ENCODE measurements at places on chromosomes 1 and 21.

- DNase-seq, result peak; percentile 85
Observed at GRCh38 chr1:52348704-52349300, 17.2 kb downstream of the CC2D1B start.

GRCh38 chr1:207691841-207692240, 46.9 kb downstream of the CR1L start:
- DNase-seq, result peak; percentile 43

GRCh38 chr1:229888561-229889001, 178.5 kb upstream of the GALNT2 start:
- DNase-seq, result no peak

- no peak for DNase-seq
Observed at GRCh38 chr1:210482491-210482890, 153.8 kb downstream of the HHAT start.

DNA sequence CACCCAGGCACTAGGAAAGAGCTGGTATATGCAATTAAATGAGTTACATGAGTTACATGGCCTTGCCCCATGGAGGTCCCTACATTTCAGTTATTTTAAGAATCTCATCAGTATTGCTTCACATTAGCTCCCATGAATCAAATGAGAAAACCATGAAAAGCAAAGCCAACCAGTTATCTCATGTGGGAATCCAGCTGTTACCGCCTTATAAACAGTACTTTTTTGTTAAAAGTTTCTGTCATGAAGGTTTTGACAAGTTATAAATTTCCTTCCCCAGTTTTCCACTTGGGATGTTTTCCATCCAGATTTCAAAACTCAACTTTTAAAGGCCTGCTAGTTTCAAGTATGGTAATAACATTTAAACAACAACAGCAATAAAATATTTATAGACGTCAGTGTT, 544.8 kb downstream of the NUF2 start:
- DNase-seq, result no peak

GRCh38 chr1:10614377-10615225, 139.9 kb downstream of the PEX14 start:
- DNase-seq, result no peak

- no peak for DNase-seq
Observed at GRCh38 chr1:213604477-213604876, 383.3 kb upstream of the PROX1 start.

GRCh38 chr1:38336961-38337360, 290.4 kb upstream of the POU3F1 start:
- no peak for DNase-seq

DNA sequence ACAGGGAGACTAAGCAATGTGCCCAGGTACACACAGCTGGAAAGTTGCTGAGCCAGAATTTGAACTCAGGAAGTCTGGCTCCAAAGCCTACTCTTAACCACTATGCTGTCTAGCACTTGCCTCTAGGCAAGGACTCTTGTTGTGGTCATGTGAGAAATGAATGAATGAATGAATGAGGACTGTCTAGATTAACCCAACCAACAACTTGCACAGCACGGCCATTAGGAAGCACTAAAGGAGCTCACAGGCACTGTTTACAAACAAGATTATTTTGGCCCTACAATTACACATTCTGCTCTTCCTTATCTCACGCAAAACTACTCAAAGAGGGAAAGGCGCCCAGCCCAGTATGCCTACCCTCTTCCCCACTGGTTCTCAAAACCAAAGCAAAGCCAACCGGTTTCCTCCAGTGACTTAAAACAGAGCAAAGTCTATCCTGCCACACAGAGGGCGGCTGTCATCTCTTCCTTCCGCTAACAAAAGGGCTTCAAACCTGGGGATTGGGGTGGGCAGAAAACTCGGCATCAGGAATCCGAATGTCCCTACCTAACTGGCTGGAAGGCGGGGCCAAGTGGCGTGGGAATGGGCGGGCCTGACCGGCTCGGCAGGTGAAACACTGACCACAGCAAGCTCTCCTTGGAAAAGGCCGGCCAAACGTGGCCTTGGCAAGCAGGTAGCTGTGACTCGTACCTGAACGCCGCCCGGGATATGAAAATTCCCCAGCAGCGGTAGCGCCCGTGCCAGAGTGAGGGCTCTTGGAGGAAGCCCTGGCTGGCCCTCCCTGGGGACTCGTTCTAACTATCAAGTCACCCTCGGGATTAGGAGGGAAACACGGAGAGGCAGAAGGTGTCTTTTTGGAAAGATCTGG, 948 bp downstream of the STK40 start:
- no peak for DNase-seq

DNA sequence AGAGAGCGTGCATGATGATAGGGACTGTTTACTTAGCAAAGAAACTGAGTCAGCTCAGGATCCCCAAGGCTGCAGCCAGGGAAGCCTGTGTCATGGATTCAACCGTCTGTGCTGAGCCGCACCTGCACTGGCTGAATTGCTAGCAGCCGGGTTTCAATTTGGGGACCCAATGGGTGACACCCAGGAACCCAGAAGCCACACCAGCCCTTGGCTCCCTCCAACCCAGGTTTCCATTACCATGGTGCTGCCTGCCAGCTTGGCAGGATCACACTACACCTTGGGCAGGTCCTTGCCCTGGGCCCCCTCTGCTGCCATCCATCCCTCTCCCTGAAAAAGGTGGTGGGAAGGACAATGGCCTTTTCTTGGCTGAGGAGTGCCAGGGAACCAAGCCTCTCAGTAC, 64.0 kb upstream of the CLDN14 start:
- DNase-seq, result no peak

DNA sequence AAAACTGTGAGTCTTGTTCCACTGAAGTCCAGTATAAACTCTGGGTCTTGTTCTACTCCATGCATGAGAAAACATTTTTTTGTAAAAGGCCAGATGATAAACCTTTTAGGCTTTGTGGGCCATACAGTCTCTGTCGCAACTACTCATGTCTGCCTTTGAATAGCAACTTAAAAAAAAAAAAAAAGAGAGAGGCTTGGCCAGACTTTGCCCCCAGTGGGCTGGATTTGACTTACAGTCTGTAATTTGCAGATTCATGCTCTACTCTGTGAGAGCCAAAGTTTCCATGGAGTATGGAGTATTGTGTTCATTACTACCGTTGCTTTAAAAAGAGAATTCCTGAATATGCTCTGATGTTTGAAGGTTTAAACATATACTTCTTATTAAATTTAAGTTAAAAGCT, 654.9 kb upstream of the PKN2 start:
- DNase-seq, result no peak

DNA sequence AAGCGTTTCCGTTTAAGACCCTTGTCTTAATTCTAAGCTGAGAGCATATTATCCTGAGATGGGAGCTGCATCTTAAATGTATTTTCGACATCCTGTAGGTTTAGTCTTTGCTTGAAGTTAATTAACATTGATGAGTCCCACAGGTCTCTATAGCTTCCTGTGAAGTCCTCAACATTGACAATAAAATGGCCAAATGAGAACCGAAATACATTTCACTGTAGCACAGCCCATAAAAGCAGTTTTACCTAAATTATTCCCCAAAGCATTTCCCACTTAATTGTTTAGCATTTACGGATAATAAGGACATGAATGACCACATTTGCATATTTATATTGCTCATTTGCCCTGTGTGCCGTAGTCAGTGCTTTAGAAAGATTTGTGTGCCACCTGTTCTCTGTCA, 116.4 kb downstream of the CRB1 start:
- no peak for DNase-seq

- no peak for DNase-seq
Observed at GRCh38 chr1:191662051-191662450, 496.2 kb upstream of the RGS18 start.

GRCh38 chr1:15224259-15224869, 22.7 kb upstream of the FHAD1 start:
- DNase-seq, result no peak

DNA sequence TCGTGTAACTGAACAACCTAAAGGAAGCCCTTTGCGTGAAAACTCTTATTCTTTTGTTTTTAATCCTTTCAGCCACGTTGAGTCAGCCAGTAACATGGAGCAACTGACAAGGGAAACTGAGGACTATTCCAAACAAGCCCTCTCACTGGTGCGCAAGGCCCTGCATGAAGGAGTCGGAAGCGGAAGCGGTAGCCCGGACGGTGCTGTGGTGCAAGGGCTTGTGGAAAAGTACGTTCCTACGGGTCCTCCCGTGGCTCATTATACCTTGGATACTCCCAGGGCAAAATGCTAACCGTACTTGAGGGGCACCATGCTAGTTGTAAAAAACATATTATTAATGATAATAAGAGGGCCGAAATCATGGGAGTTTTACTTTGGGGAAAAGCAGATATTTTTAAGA, 49.4 kb downstream of the LAMC2 start:
- no peak for DNase-seq

- no peak for DNase-seq
Observed at GRCh38 chr1:208303743-208304712, 59.8 kb upstream of the PLXNA2 start.

GRCh38 chr1:234864116-234864515, 254.1 kb upstream of the IRF2BP2 start:
- no peak for DNase-seq

Data from foreskin fibroblast (primary cell).